ENCODE measurements at places on chromosomes 4 and X.

- DNase-seq: no peak
These were observed 188.9 kb downstream of the FBXW7 start for GRCh38 chr4:152346979-152347378.

DNA sequence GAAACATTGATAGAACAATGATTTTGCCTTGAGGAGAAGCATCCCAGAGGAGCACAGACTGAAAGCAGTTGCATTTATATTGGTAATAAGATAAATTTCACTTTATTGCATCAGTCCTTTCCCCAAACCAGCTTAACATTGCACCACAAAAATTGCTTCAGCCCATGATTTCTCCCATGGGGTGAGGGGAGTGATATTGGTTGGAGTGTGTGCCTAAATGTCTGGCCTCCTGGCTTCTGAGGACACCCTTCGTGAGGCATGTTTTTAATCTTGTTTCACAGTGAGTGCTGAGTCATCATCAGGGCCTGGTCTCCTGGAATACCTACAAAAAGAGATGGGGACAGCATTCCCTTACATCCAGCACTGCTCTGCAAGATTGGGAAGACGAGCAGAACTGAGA, 487.9 kb downstream of the C4orf33 start:
- no peak for DNase-seq

DNA sequence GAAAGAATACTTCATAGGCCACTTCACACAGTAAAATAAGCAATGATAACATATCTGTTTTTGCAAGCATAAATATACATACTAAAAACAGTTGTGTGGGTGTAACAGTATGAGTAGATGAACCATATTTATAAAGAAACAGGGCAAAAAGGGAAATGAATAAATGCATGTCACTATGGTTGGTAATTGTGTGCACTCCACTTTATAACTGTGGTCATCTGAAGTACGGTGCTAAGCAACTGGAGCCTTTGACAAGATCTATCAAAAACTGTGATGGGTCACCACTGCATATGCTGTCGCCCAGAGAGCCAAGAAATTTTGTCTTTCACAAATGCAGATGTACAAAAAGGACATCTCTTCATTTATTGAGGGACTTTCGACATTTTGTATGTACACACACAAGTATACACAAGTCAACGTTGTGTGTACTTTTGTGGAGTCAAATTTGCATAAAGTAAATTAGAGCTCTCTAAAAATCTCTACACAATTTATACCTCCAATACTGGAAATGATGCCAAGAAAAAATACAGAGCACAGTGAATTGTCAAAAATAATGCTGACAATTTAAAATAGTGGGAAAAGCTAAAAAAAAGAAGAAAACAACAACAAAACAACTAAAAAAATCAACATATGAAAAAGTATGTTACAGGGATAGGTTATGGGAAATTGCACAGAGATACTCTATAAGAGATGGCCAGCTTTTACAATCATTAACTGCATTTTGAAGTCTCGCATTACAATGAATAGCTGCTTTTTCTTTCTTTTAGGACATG, 123.1 kb upstream of the ENPEP start:
- DNase-seq: no peak

DNA sequence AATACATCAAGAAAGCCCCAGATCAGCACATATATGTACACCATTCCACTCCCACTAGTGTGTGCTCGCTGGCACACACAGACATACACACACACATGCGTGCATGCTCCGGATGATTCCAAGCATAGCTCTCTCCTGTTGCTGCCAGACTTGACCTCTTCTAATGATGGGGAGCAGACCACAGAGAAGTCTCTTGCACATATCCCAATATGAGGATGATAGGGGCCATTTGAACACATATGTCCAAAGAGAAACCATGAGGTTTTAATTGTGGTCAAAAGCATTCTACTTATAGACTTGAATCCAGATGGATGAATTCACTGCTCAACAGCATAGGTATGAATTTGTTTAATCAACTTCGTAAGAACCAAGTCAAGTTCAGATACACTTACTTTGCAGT, 214.9 kb downstream of the AFF2 start:
- DNase-seq: no peak

DNA sequence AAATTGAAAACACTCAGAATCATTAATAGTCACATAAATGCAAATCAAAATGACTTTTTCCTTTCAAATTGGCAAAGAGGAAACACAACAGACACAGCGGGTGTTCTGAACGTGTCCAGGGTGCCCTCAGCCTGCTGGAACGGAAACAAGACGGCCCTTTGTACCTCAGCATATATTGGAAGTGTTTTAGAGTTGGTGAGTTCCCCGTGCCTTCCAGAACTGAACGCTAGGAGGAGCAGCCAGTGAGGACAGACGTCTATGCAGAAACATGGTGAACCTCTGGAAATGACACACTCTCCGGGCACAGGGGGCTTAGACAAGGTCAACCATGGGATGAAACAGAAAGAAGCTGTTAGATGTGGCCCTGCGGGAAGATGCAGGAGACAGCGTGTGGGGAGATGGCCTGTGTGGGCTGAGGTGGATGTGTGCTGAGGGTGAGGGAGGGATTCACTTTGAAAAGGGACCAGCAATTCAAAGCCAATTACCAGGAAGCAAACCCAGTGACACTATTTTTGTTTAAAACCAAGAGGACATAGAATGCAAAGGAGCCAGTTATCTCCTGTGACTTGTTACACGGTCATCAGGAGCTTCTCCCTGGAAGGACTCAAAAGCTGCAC, 40.4 kb downstream of the RNF212 start:
- no peak for DNase-seq

DNA sequence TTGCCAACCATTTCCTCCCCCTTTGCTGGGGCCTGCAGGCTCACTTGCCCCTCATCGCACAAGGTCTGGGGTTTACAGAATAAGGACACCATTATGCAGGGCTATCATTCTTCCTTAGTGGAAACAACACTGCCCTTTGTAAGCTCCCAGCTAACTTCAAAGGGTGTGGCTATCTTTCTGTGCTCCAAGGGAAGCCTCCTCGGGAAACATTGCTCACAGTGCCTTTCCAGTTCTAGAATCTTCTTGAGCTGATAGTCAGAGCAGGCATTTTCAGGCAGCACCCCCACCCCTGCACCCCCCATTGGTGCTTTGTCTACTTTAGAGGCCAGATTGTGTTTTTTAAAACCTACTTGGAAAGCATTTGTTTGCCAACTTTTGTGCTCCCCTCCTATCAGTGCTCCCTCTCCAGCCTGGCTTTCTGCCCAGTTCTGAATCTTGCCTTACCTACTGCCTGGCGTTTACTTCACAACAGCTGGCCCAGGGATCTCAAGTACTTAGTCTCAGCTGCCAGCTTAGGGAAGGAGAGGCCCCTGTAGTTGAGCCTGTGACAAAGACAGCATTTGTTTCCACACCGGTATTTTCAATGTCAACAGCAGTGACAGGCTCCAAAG, 53.5 kb downstream of the PLAC1 start:
- no peak for DNase-seq

- no peak for DNase-seq
These were observed 99.1 kb upstream of the RXFP1 start for GRCh38 chr4:158422546-158422945.

- DNase-seq: no peak
These were observed 871 bp upstream of the SLITRK2 start for GRCh38 chrX:145816601-145817315.

DNA sequence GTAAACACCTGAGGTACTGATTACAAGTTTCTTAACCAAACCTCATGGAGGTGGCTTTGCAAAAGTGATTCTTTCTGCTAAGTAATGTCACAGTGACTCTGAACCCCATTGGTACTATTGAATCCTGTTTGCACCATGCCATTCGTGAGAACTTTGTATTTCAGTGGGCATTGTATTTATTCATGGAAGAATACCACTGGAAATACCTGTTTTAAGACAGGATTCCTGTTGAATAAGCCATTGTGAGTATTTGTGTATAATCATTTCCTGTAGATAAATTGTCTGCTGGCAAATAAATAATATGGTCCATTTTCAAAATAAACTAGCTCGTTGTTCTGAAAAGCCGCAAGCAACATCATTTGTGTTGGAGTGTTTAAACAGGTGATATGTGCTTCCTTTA, 136.4 kb upstream of the GUCY1A1 start:
- no peak for DNase-seq

GRCh38 chr4:18242919-18243693, 221.6 kb upstream of the LCORL start:
- no peak for DNase-seq

GRCh38 chrX:107565931-107566603, 62.2 kb upstream of the PRPS1 start:
- DNase-seq: no peak

GRCh38 chr4:15990570-15991285, 27.8 kb upstream of the FGFBP2 start:
- DNase-seq: no peak

DNA sequence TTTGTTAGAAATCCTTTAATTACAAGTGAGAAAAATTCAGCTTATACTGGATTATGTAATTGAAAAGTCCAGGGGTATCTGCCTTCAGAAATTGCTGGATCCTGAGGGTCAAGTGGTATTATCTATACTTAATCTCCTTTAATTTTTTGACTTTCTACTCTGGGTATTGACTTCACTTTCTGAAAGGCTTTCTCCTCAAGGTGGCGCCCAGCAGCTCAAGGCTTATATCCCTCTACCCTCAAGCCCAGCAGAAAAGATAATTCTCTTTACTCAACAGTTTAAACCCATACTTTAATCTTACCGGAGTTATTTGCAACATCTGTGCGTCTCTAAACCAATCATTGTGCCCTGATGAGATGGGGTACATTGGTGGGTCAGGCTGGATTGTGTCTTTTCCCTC, 129.5 kb downstream of the LARP7 start:
- no peak for DNase-seq

- no peak for DNase-seq
These were observed 16.1 kb upstream of the TBC1D14 start for GRCh38 chr4:6893449-6894085.

DNA sequence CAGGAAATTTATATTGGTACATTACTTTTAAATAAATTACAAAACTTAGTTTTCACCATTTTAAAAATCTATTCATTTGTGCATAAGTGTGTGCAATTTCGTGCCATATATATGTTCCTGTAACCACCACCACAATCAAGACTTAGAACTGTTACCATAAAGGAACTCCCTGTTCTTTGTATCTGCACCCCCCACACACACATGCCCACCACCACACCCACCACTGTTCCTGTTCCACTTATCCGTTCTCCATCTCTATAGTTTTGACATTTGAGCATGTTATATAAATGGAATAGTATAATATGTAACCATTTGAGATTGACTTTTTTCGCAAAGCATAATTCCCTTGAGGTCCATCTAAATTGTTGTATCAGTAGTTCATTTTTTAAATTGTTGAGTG, 73.7 kb downstream of the TAF1 start:
- DNase-seq: no peak

DNA sequence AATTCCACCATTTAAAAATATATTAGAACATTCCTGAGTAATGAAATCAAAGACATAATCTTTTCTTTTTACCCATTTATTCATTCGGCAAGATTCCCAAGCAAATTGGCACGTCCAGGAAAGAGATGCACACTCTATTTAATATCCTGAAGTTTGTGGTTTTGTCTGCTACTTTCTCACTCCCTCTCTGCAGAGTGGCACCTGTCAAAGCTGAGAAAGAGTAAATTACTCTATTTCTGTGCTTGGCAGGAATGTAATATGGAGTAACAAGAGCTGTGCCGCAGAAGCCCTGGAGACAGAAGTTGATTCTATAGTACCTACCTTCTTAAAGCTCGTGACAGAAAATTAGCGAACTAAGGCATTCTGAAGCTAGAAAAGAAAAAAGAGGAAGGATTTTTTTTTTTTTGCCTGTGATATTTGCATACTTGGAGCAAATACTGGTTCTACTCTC, 5.5 kb downstream of the GSTCD start:
- DNase-seq: no peak

GRCh38 chr4:4524364-4524763, 17.5 kb downstream of the STX18 start:
- DNase-seq: no peak

GRCh38 chr4:53039741-53040458, 177.8 kb downstream of the RASL11B start:
- no peak for DNase-seq

DNA sequence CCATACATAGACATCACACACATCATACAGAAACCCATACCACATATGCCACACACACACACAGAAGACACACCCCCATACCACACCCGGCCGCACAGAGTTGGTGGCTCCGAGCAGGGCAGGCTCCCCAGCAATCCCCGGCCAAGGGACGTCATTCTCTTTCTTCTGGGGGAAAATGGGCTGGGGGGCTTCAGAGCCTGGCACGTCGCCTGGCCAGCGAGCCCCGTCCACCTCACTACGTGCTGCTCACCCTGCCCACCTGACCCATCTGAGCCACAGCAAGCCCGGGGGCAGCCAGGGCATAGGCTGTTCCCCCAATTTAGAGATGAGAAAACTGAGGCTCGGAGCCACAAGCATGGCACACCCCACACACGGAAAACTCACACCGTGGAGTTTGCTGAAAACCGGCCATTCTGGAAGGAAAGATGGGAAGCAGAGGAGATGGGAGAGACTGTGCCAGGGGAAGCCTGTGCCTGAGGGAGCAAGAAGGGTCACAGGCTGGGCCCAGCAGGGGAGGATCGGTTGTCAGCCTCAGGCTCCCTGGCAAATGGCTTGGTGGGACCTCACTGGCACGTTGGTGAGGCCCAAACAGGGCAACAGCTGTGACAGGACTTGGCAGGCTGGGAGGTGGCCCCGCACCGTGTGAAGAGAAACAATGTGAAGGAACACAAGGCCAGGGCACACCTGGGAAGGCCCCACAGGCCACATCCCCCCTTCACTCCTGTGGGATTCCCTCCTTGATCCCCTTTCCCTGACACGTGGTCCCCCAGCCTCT, 73.2 kb downstream of the JAKMIP1 start:
- DNase-seq: no peak

GRCh38 chr4:186078981-186079638, 10.2 kb downstream of the TLR3 start:
- no peak for DNase-seq

DNA sequence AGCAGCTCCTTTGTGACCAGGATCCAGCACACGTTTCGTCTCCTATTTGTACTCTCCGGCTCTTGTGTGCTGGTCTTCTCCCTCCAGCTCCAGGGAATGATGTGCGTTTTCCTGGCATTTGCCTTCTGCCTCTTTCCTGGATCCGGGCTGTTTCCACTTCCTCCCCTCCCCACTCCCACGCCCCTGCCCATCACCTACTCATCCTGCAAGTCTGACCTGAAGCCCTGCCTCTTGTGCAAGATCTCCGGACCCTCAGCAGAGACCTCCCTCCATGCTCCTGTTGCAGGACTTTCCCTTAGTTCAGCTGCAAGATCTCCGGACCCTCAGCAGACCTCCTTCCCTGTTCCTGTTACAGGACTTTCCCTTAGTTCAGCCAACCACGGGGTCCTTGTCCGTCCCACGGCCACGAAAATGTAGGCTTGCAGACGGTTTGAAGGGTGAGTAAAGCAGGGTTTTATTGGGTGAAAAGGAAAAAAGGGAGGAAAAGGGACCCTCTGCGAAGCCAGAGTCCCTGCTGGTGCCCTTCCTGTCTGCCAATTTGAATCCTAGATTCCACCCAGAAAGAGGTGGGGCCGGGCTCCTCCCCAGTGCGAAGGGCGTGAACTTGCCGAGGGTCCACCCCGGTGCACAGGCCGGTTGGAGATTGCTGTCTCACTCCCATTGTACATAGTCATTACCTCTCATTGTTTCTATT, 74.4 kb upstream of the IRF2 start:
- no peak for DNase-seq

Data from nucleus accumbens (tissue), 56 donors.